CD4-positive, alpha-beta T cell treated with Interleukin-6 for 4 hours (primary cell): ENCODE measurements at places on chromosomes 1 and 21.

DNA sequence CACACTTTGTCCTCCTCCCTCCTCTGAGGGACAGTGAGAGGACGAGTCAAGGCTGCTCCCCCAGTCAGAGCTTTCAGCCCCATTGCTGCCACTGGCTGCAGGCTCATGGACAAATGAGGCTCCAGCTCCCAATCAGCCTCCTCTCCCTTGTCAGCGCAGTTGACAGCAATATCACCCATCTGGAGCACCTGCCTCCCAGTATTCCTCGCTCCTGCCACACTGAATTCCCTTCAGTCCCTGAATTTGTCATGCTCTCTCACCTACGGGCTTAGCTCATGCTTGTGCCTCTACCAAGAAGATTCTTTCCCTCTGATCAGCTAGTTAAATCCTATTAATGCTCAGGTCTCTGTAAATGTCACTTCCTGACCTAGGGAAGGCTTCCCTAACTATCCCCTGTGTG is 54.4 kb upstream of the SYT6 start:
- no peak for DNase-seq

- no peak for DNase-seq
Measured at GRCh38 chr1:25460020-25460419, 29.3 kb downstream of the MACO1 start.

DNA sequence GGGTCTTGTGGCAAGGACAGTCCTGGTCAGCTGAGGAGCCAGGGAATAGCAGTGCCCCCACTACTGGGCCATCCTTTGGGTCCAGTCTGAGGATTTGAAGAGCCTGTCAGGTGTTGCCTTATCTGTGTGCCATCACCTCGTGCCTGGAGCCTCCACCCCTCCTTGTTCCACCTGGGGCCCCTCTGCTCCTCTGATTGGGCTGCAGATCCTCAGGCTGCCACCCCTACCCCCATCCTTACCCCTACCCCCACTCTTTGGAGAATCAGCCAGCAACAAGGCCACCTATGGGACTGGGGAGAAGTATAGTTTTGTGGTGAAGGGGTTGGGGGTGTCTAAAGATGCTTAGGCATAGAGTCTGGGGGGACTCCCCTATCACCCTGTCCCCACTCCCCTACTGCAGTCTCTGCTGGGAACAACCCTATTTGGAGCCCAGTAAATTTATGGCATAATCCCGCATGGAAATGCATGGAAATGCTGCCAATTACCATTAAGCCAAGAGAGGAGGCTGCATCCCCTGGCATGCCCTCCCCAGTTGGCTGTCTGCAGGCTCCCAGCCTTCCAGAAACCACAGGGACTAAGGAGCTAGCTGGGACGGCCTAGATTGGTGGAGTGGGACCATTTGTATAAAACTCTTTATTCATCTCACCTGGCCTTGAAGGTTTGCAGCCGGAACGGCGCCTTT is 142.7 kb upstream of the CSF3R start:
- DNase-seq = no peak

GRCh38 chr1:218848009-218848408 is 325.7 kb upstream of the LYPLAL1 start:
- DNase-seq = no peak

GRCh38 chr1:43452789-43453441 is 816 bp downstream of the HYI start:
- DNase-seq = no peak

GRCh38 chr1:37574834-37575480 is 18.2 kb downstream of the DNALI1 start:
- DNase-seq = no peak

- DNase-seq = no peak
Measured at GRCh38 chr1:21946836-21947587, 9.9 kb upstream of the HSPG2 start.

- peak; percentile 72 for DNase-seq
Measured at GRCh38 chr1:225460737-225461532, 33.1 kb upstream of the LBR start.
